ENCODE measurements at places on chromosomes 12 and 14.
A peak's percentile ranks its signal among the peaks of the same experiment; 100 is the strongest.

DNA sequence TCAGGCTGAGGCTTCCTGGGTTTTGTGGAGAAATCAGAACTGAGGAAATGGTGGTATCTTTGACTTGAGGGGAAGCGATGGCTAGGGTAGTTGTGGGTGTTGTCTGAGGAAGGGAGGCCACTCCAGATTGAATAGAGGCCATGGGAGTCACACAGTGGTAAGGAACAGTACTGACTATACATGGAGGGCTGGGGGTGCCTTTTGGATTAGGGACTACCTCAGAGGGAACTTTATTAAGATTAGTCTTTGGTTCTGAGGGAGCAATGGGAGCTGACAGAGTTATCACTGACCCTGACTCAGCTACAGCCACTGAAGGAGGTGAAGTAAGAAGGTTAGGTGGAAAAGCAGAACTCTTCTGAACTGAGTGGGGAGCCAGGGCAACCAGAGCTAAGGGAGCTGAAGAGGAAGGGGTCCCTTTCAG is 4.4 kb downstream of the NACA start:
- no peak for DNase-seq

DNA sequence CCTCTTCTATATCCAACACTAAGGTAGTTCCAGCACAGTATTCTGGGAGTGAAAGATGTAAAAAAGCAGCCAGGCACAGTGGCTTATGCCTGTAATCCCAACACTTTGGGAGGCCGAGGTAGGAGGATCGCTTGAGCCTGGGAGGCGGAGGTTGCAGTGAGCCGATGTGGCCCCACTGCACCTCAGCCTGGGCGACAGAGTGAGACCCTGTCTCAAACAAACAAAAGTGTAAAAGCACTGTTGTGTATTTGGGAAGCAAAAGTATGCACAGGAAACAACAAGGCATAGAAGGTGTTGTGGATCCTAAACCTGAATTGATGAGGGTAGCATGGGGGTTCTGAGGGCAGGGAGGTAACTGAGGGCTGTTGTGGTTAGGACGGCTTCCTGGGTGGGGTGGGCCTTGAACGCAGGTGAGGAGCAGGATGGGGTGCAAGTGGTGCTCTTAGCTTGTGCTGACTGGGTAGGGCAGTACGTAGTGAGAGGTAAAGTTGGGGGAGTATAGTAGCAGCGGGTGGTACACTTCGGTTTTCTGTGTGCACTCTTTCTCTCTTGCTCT is 64.2 kb downstream of the RASSF3 start:
- DNase-seq = no peak

- no peak for DNase-seq
Observed at GRCh38 chr14:32374155-32374554, 45.1 kb downstream of the AKAP6 start.

DNA sequence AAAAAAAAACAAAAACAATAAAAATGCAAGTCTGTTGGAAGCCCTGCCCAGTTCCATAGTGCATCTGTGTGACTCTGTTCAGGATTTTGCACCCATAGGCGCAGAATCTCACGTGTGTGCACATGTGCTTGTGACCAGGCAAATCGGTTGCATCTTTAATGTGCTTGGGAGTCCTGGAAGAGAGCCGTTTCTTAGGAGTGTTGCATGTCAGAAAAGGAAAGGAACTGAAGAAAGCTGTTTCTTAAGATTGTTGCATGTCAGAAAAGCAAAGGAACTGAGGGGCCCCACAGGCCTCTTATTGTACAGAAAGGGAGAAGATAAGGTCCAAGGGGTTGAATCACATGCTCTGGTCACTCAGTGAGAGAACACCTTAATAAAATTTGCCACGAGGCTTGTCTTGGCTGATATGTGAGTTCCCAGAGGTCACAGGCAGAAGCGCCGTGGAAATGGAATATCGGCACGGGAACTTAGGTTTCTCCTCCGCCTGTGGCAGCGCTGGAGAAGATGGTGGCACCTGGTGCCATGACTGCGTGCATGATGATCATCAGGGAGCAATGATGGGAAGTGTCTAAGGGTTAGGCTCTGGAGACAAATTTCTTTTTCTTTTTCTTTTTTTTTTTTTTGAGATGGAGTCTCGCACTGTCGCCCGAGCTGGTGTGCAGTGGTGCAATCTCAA is 90.0 kb downstream of the LRRC74A start:
- DNase-seq = no peak

DNA sequence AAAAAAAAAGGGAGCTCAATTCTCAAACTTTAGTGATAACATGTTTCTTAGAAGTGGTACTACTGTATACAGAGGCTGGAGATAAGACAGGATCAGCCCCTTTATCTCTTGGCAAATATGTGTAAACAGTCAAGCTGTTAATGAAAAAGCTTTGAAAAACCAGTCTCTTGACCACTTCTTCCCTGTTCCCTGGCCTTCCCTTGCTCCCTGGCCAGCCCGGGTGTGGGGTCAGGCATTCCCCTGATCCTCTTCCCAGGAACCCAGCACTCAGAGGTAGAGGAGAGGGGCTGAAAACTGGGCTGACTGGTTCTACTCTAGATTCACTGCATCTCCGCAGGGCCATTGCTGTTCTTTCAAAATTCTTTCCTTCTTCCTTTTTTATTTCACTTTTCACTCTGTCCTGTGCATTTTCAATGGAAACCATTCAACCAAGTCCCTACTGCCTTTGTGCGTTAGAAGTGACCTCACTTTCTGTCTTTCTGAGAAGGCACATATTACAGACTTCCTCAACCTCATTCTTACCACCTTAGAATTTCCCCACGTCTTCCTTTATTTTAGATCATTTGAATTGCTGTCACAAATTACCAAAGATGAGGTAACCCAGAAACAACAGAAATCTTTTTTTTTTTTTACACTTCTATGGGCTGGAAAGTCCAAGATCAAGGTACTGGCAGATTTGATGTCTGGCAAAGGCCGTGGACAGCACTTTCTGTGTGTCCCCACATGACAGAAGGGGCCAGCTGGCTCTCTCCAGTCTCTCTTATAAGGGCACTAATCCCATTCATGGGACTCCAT is 5.7 kb downstream of the GNG2 start:
- no peak for DNase-seq

GRCh38 chr14:91126761-91127160 is 12.9 kb downstream of the DGLUCY start:
- no peak for DNase-seq

- DNase-seq = no peak
Observed at GRCh38 chr14:39229222-39229543, 4.5 kb upstream of the MIA2 start.

DNA sequence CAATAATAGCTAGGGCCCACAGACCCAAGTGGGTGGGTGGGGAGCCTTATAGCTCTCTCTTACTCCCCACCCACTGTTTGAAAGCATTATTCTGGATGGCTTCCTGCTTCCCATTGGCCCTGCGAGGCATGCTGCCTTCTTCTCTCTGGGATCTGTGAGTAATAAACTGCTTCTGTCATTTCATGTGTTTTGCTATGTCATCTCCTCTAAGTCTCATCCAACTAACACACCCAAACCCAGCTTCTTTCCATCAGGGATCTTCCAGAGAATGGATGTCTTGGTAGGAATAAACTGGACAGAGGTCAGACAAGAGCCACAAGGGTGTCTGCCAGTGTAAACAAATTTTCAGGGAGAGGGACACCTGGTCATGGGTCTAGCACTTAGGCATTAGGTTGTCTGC is 66.4 kb upstream of the BDKRB2 start:
- DNase-seq = no peak

- no peak for DNase-seq
Observed at GRCh38 chr14:103765526-103765925, 49.9 kb downstream of the ZFYVE21 start.

DNA sequence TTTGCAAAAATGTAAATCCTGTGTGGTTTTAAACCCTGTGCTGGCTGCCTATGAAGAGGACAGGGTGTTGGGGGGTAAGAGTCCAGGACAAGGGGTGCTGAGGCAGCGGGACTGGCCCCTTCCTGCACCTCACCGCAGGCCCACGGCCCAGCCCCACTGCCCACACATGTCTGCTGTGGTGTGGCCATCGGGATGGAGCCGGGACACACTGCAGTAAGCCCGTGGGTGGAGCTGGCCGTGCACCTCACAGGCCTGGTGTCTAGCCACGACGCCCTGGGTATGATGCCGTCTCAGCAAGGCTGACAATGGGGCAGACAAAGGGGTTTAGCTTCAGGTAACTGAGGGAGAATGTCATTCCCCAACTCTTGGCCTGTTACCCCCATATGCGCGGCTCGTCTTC is 19.6 kb downstream of the AMN start:
- DNase-seq = no peak

- DNase-seq = no peak
Observed at GRCh38 chr12:31506515-31507306, 84.2 kb downstream of the DENND5B start.

DNA sequence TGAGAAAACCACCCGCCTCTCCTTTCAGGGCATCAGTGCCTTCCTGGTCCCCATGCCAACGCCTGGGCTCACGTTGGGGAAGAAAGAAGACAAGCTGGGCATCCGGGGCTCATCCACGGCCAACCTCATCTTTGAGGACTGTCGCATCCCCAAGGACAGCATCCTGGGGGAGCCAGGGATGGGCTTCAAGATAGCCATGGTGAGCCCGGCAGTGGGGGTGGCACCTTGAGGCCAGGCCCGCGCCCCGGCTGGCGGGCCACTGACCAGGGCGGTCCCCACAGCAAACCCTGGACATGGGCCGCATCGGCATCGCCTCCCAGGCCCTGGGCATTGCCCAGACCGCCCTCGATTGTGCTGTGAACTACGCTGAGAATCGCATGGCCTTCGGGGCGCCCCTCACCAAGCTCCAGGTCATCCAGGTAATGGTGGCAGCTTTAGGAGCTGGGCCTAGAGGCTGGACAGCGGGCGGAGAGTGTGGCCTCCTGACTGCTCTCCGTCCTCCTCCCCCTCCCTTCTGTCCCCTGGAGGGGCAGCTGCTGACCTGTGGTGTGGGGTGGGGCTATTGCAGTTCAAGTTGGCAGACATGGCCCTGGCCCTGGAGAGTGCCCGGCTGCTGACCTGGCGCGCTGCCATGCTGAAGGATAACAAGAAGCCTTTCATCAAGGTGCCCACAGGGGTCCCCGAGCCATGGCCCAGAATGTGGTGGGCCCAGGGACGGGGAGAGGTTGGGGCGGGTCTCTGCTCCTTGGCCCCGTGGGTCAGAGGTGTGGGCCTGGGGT is 12.8 kb downstream of the ACADS start:
- no peak for DNase-seq

GRCh38 chr14:100872259-100873095 is 31.0 kb downstream of the RTL1 start:
- peak; percentile 20 for DNase-seq

GRCh38 chr14:52370406-52370935 is 56.4 kb downstream of the PTGER2 start:
- no peak for DNase-seq

DNA sequence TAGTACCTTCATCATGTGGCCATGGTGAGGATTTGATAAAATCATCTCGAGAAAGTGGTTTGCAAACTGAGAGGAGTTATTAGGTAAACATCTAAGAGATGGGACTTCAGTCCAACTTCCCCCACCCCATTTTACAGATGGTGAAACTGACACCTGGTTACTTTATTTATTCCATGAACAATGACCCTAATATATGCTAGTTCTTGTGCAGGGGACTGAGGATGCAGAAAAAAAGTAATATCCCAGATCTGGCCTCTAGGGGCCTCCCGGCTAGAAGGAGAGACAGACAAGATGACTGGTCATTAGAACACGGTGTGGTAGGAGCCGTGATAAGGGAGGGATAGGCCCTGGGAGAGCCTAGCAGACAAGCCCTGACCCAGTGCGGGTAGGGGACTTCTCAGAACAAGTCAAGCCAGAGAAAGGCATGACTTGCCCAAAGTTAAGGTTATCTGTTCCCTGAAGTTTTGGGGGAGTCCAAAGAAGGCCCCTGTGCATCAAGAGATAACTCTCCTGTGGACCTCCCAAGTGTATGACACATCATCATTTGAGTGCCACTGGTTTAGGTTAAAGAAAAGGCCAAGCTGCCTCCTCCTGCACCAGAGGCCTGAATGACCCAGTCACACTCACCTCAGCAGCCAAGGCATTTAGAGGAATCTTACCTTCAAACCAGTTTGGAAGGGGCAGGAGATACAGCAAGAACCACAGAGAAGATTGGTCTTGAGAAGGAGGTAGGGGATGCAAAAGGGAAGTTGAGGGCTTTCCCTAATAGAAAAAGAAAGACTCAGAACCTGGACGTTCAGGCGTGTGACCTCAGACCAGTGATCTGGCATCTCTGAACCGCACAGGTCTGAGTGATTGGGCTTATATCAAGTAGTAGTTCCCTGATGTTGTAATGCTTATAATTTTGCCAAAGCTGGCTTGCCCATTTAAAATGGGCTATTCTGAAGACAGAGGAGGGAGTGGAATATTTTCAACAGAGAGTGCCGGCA is 1.6 kb downstream of the CMKLR1 start:
- DNase-seq = no peak

- DNase-seq = no peak
Observed at GRCh38 chr12:46557539-46558373, 185.2 kb upstream of the SLC38A2 start.

DNA sequence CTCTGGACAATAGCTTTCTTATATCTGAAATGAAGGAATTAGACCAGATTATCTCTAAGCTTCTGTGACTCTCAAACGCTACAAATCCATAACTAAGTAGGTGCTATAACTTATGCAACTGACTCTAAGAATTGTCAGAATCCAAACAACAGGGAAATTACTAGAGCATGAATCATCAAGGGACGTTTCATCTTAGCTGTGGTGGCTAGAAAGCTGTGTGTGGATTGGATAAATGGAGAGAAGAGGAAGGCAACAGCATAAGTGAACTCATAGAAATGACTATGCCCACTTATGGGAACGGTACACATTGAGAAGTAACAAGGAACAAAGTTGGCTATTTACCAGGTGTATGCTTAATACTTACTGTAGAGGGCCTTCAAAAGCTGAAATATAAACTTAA is 96.0 kb upstream of the NEDD1 start:
- no peak for DNase-seq

GRCh38 chr12:131356485-131357184 is 354.3 kb upstream of the SFSWAP start:
- no peak for DNase-seq

- no peak for DNase-seq
Observed at GRCh38 chr14:58587271-58587670, 50.5 kb upstream of the DACT1 start.

DNA sequence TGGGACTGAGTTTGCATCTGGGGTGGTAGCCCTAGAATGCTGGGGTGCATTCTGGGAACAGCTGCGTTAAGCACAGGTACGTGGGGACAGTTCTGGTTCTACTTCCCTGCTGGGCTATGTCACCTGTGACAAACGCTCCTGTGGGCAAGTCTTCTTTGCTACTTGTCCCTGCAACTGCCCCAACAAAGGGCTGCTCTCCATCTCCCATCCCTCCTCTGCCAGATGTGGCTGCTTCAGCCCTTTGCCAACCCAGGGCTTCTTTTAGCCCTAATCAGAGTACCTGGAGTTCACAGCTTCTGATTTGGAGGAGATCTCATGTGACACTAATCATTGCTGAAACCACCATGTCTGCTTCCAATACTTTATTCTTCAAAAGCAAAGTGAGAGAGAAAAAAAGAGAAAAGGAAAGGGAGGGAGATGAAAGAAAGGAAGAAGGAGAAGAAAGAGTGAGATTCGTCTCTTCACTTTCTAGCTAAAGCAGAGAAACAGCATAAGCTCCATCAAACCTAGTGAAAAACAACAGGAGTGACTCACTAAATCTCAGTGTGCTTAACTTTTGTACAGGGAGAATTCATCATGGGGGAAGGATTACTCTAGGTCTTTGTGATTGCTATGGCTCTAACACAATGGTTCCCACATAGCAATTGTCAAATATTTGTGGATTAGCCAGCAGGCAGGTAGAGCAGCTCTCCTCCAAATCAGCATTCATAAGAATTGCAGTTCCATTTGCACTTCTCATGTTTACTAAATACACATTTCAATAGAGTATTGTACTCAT is 174.8 kb downstream of the LRIG3 start:
- DNase-seq = no peak
